ENCODE measurements at places on chromosomes 7 and 10.

- ATAC-seq, result peak; percentile 71
Measured at GRCh38 chr10:15237351-15237750, 68.9 kb upstream of the NMT2 start.

- ATAC-seq, result peak; percentile 66
Measured at GRCh38 chr10:110410329-110411046, 87.2 kb upstream of the DUSP5 start.

DNA sequence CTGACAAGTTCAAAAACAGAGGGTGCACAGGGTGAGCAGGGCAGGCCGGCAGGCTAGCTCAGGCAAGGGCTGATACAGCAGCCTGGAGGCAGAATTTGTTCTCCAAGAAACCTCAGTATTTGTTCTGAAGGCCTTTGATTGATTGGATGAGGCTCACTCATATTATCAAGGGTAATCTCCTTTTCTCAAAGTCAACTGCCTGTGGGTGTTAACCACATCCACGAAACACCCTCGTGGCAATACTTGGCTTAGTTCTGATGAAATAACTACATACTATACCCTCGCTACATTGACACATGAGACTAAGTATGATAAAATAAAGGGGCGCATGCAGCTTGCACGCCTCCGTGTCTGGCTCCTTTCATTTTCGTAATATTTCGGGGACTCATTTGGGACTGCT lies 4.4 kb upstream of the PPP2R2D start:
- no peak for ATAC-seq

- ATAC-seq, result no peak
Measured at GRCh38 chr7:121520911-121521310, 124.8 kb upstream of the FAM3C start.

DNA sequence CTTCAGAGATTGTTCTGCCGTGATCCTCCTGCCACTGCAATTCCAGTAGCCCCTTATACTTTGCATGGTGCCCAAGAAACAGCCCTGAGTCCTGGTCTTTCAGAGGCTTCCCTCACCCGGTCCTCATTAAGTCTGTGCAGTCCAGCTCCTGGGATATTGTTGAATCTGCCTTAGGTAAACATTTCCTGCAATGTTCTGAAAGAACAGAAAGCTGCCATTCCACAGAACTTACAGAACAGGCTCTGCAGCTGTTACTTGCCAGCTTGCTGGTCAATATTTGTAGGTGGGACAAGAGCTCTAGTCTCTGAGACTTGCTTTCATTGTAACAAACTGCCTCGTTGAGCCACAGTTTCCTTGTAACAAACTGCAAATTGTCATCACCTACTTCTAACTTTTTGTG lies 115.0 kb upstream of the KIF5B start:
- ATAC-seq, result no peak

DNA sequence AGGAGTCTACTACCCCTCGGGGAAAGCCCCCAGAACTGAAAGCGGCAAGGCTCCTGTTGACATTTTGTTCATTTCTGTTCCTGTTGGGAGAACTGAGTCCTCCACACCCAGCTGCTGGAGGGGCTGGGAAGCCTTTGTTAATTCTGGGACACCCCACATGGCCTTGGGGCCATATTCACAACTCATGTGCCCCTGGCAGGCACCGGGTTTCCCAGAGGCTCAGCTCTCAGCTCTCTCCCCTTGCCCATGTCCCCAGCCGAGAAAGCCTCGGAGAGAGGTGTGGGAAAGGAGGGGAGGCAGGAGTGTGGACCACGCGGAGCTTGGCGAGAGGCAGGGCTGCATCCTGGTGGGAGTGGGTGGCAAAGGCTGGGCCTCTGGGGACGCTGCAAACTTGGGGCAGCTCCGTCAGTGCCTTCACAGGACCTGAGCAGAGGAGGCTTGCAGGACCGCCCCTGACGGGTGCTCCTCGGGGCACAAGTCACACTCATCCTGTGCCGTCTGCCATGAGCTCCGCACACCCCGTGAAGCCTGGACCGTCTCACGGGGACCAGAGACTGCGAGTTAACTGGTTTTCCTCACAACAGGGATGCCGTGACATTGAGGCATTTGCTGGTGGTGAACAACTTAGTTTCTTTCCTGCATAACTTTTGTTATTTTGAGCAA lies 140.9 kb downstream of the DNAJB6 start:
- ATAC-seq, result no peak

- ATAC-seq, result peak; percentile 87
Measured at GRCh38 chr10:132464256-132465192, 67.5 kb downstream of the PWWP2B start.

DNA sequence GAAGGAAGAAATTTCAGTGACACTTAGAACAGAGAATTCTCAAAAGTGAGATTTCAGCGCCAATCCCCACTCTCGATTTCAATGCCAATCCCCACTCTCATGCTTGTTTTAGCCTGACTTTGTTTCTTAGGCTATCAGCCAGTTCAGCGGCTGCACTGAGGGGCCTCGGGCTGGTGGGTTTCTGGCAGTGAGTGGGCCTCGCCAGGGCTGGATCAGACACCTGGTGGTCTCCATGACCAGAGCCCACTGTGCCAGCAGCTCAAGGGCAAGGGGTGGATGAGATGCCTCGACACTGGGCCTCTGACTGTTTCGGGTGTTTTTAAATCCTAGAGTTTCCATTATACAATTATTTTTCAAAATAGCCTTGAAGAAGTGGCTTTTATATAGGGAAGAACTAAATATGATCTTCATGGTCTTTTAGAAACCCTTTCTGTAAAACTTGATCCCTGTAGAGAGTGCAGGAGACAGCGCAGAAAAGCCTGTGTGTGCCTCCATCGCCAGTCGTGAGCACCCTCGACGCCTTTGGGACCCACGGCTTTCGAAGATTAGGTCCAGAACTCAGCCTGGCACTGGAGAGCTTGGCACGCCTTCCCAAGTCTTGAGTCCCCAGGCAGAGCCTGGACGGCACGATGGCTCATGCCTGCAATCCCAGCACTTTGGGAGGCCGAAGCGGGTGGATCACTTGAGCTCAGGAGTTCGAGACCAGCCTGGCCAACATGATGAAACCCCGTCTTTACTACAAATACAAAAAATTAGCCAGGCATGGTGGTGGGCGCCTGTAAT lies 76.2 kb downstream of the INPP5A start:
- no peak for ATAC-seq

DNA sequence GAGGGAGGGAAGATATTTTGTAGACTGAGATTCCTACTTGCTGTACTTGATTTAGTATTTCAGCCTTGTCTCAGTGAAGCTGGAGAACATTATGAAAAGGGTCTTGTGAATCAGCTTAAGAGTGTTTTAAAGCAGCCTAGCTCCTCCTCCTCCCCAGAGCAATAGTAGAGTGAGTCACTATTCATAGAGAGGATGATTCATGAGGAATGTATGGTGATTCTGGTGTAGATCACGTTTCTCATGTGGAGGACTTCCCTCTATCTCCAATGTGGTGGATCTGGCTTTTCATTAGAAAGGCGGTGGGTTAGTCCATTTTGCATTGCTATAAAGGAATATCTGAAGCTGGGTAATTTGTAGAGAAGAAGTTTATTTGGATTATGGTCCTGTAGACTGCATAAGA lies 340.1 kb upstream of the CHRM2 start:
- no peak for ATAC-seq

DNA sequence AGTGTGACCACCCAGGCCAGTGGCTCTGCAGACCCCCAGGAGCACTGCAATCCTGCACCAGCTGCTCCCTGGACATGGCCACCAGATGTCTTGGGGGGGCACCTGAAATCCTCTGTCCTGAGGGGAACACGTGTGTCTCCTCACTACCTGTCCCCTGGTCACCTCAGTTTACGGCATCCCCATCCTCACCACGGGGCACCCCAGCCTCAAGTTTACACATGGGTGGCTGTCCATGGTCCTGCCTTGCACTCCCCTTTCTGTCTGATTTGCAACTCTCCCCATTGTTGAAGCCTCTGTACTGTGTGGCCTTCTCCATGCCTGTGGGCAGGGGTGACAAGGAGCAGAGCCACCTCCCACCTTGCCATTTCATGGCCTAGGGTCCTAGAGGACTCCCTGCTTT lies 67.2 kb downstream of the RAMP3 start:
- ATAC-seq, result no peak

DNA sequence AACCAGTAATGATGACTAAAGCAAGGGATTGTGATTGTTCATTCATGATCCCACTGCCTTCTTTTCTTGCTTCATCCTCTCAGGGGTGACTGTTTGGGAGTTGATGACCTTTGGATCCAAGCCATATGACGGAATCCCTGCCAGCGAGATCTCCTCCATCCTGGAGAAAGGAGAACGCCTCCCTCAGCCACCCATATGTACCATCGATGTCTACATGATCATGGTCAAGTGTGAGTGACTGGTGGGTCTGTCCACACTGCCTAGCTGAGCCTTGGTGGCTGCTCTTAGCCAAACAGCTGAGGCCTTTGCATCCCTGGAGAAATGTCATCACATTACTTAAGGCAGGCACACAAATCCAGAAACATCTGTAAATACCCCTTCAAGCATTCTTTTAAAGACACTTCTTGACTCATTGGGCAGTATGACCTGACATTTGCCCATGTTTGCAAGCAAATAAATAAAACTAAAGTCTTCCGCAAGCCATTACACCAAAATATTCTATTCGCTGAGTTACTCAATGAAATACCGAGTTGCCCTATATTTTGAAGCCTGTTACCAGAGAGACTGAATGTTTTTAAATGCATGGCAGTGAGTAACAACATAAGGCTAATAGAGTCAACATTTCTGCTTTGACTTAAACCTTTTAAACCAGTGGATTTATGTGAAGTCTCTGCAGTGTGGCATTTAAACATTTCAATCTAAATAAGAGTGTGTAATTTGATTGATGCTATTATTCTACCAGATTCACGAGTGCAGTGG lies 166.3 kb upstream of the LANCL2 start:
- ATAC-seq, result no peak

GRCh38 chr7:112937651-112938415 lies 147.6 kb upstream of the TMEM168 start:
- ATAC-seq, result no peak

DNA sequence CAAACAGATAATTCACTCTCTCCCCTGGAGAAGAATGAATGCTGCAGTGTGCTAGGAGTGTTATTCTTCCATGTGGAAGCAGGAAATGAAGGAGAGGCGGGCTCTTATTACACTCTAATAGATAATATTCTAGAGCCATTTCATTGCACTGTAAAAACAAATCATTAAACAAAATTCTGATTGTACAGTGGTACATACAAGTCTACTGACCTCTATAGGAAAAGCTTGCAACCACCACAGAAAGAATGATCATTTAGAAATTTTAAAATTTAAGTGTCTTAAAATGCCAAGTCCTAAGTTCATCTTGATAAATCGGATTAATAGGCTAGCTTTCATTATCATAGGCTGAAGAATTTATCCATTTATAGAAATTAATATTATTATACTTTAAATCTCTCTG lies 960.3 kb upstream of the LRRN3 start:
- no peak for ATAC-seq

- ATAC-seq, result peak; percentile 76
Measured at GRCh38 chr7:76069238-76069638, 21.3 kb downstream of the MDH2 start.

Measured in gastroesophageal sphincter (tissue), 4 donors.